ENCODE measurements at places on chromosomes 5 and 9. TPM values are rescaled to one million over a fixed set of nuclear protein-coding genes. Genes with fewer than 3 reads are reported as not detected.
A peak's percentile ranks its signal among the peaks of the same experiment; 100 is the strongest.

- no peak for DNase-seq
Observed at GRCh38 chr9:107732781-107733522, 243.4 kb upstream of the KLF4 start.

GRCh38 chr5:131270809-131271208, 7.0 kb downstream of the CDC42SE2 start:
- DNase-seq = no peak

GRCh38 chr5:115480900-115481299, 63.7 kb downstream of the FEM1C start:
- DNase-seq = no peak

DNA sequence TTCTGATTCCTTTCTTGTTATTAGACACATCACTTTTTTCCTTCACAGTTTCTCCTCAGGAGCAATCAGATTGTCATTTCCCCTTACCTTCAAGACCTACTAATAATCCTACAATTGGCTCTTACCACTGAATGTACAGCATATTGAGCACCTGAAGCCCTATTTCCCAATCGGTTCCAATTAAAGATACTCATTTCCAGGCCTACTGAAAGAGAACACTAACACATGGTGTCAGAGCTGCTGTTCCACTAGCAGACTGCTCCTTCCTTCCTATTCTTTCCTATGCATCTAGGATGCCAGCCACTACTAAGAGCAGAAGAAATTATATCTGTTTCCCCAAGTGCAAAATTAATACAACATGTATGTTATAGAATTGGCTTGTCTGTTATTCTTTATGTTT, 34.6 kb downstream of the SKIC3 start:
- no peak for DNase-seq

DNA sequence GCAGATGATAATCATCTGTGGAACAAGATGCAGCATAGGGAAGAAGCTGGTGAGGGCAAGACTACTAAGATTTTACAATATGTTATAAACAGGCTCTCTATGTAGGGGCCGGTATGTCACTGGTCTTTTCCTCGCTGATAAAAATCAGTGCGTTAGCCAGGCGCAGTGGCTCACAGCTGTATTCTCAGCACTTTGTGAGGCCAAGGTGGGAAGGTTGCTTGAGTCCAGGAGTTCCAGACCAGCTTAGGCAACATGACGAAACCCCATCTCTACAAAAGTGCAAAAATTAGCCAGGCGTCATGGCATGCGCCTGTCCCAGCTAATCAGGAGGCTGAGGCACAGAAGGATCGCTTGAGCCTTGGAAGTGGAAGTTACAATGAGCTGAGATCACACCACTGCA, 135.9 kb downstream of the TUSC1 start:
- no peak for DNase-seq

DNA sequence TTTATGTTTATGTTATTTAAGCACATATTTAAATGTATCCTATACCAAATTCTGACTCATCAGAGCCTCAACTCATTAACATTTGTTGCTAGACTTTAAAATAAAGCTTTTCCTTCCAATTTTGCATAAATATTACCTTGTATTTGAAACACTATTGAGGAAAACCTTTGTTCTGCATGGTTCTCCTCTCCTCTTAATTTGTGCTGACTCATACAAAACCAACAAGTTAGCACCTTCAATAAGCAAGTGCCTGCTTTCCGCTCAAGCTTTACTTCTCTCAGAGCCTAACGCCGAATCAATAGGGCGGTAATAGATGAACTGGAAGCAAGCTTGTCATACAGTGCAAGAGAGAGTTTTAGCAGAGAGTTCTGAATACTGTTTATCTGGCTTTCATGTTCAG, 7.9 kb downstream of the AMACR start:
- DNase-seq = no peak

DNA sequence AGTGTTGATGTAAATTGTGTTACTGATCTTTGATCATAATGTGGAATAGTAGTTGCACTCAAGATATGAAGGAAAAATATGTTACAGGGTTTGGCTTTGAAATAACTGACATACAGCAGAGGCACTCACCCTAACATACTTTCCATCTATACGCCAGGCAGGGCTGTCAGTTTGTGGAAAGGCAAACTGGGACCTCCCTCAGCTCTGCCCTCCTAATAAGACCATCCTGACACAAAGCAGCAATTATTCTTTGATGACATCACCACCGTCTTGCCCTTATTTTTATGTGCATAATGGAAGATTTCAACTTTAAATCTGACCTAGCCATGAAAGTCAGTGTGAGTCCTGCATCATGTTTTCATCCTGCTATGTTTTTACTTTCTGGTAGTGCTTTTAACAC, 42.9 kb downstream of the ITGA1 start:
- no peak for DNase-seq

DNA sequence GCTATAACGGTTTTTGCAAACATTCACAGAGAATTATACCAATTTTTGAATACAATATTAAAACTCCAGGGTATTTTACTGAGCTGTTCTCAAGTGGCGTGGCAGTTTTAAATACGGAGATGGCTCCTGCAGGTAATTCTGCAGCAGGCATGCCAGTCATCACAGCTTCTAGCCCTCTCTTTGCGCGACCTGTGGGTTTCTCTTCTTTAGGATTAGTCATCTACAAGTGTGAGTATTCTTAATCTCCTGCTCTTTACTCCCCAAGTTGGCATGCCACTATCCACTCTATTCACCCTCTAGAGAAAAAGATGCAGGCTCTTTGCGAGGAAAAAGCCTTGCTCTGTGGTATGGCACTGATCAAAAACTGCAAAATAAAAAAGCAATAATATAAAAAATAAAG, 43.9 kb downstream of the ANKRD31 start:
- no peak for DNase-seq

- DNase-seq = peak; percentile 49
Observed at GRCh38 chr5:137743031-137743640, 7.2 kb upstream of the KLHL3 start.

Gene FGFR4
- 69.6 TPM for polyA plus RNA-seq
